ENCODE measurements at places on chromosomes 5 and 9.
A peak's percentile ranks its signal among the peaks of the same experiment; 100 is the strongest.

- no peak for DNase-seq
Observed at GRCh38 chr5:11212706-11213105, 451.7 kb upstream of the DAP start.

GRCh38 chr5:181222630-181223057 is 437 bp upstream of the TRIM41 start:
- DNase-seq: no peak

DNA sequence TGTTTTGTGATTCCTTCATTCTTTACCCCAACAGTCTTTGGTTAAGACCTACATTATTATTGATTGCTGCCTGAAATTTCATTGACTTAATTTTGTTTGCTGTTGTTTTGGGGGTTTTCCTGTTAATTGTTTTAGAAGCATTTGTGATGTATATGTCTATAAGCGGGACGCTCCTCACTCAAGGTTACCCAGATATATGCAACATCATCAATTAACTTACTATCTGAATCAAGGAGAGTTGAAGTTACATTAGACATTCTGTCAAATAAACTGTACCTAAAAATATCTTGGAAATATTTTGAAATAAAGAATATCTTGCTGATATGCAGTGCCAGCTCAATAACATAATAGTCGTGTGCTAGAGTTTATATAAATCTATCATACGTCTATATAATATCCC is 125.9 kb upstream of the CDH18 start:
- DNase-seq: no peak

DNA sequence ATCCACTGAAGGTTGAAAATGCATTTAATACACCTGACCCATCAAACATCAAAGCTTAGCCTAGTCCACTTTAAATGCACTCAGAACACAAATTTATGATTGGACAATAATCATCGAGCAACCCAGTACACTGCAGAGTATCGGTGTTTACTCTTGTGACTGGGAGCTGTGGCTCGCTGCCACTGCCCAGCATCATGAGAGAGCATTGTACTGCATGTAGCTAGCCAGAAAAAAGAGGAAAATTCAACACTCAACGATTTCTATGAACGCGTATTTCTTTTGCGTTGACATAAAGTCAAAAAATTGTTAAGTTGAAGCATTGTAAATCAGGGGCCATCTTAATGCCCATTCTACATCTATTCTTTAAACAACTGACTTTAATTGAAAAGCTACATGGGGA is 95.1 kb upstream of the CD180 start:
- DNase-seq: no peak

GRCh38 chr5:126009566-126009965 is 413.6 kb upstream of the GRAMD2B start:
- DNase-seq: no peak

DNA sequence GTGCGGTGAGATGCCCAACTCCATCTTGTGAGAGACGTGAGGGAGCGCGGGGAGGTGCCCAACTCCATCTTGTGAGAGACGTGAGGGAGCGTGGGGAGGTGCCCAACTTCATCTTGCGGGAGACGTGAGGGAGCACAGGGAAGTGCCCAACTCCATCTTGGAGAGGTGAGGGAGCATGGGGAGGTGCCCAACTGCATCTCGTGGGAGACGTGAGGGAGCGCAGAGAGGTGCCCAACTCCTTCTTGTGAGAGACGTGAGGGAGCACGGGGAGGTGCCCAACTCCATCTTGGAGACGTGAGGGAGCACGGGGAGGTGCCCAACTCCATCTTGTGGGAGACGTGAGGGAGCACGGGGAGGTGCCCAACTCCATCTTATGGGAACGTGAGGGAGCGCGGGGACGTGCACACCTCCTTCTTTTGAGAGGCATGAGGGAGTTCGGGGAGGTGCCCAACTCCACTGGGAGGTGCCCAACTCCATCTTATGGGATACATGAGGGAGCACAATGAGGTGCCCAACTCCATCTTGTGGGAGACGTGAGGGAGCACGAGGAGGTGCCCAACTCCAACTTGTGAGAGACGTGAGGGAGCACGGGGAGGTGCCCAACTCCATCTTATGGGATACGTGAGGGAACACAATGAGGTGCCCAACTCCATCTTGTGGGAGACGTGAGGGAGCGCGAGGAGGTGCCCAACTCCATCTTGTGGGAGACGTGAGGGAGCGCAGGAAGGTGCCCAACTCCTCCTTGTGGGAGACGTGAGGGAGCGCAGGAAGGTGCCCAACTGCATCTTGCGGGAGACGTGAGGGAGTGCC is 235.4 kb downstream of the CACNA1B start:
- no peak for DNase-seq

GRCh38 chr9:71681708-71682272 is 86.5 kb downstream of the CEMIP2 start:
- DNase-seq: no peak

DNA sequence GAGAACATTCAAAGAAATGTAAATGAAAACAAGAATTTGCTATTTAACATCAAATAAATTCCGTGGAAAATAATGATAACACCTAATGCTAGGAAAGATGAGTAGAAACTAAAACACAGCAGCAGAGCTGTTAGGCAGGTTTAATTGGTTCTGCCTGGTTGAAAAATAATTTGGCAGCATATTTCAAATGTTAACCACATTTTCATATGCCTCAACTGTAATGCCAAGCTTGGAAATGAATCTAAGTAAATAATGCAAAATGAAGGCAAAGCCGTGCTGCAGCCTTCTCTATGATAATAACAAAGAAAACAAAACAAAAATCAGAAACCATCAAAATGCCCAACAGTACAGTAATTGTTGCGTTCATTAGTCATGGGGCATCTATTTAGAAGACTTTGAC is 79.9 kb upstream of the MSX2 start:
- DNase-seq: no peak

GRCh38 chr5:83554686-83555085 is 83.1 kb downstream of the VCAN start:
- DNase-seq: no peak

GRCh38 chr5:7745882-7746610 is 104.9 kb downstream of the CFAP90 start:
- peak; percentile 75 for DNase-seq

GRCh38 chr5:160835376-160835775 is 16.6 kb downstream of the ATP10B start:
- no peak for DNase-seq

DNA sequence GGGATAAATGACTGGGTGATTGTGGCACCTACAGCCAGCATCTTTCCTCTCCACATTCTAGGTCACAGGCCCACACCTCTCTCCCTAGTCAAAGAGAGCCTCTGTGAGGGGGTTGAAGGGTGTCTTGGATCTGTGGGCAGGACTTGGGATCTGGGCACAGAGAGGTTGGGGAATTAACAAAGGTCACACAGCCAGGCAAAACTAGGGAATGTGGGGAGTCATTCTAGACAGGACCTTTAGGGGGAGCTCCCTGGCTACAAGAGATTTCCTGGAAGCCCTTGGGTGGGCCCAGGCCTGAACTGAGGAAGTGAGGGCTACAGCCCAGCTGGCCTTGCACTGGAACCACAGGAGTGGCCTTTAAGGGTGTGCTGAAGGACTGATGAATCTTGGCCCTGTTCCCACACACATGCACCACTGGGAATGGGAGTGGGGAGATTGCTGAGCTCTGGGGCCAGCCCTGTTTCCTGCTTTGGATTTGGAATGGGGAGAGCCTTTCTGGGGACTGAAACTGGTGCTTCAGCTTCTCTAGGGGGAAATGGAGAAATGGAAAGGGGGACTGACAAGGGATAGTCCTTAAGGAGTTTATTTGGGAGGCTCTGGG is 12.4 kb upstream of the CXXC5 start:
- DNase-seq: peak; percentile 15

- peak; percentile 61 for DNase-seq
Observed at GRCh38 chr5:41924872-41925554, at the start of gene FBXO4. FBXO4 (plus strand) TSS chr5:41925281; CDS start chr5:41925310, 29 bp downstream.

DNA sequence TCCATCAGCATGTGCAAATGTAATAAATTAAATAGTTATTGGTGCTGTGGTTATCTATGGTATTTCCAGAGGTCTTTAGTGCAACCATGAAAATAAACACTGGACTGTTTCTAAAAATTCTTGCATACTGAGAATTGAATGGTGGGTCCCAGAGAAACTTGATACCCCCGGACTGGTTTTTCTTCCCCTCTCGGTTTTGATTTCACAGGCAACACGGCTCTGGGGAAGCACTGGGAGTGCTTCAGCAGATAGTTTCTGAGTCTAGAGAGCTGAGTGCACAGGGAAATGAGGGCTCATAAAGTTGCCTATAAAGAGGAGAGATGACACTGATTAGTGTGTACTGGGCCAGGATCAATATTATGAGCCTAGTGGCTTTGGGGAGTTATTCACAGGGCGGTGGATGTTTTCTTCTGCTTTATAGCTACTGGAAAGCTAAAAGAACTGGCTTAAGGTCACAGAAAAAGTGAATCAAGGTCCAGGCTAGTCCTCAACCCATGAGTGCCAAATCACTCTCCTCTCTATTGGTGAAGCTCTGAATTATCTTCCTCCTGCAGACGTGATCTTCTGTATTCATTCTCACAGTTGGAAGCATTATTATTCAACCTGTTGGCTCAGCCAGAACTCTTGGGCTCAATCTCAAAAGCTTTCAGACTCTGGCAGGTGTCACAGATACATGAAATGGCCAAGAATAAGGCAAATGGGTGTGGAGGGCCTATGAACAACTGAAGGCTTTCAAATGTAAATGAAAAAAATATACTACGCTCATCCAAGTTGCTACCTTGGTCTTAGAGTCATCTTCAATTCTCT is 170.2 kb upstream of the HMHB1 start:
- no peak for DNase-seq

DNA sequence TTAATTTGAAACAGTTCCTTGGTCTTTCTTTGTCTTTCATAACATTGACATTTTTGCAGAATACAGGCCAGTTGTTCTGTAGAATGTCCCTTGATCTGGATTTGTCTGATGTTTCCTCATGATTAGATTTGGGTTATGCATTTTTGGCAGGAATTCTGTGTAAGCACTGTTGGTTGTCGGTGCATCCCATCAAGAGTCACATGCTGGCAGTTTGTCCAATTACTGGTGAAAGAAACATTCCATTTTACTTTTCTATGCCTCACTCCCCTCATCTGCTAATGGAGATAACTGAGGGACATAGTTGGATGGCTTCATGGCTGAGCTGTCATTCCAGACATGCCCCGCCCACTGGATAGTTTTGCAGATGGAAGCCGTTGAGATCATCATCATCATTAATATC is 7.6 kb upstream of the ZNF618 start:
- DNase-seq: no peak

- no peak for DNase-seq
Observed at GRCh38 chr9:71909887-71910649, 925 bp downstream of the ABHD17B start.

GRCh38 chr9:8491563-8491962 is 692.0 kb upstream of the DMAC1 start:
- DNase-seq: no peak

DNA sequence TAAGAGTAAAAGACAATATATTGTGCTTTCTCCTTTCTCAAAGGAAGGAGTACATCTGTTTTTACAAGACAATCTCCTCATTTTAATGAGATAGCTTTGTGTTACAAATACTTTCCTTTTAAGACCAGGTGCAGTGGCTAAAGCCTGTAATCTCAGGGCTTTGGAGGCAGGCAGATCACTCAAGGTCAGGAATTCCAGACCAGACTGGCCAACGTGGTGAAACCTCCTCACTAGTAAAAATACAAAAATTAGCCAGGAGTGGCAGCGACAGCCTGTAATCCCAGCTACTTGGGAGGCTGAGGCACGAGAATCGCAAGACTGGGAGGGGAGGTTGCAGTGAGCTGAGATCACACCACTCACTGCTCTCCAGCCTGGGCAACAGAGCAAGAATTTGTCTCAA is 11.8 kb downstream of the TMEM161B start:
- DNase-seq: no peak

DNA sequence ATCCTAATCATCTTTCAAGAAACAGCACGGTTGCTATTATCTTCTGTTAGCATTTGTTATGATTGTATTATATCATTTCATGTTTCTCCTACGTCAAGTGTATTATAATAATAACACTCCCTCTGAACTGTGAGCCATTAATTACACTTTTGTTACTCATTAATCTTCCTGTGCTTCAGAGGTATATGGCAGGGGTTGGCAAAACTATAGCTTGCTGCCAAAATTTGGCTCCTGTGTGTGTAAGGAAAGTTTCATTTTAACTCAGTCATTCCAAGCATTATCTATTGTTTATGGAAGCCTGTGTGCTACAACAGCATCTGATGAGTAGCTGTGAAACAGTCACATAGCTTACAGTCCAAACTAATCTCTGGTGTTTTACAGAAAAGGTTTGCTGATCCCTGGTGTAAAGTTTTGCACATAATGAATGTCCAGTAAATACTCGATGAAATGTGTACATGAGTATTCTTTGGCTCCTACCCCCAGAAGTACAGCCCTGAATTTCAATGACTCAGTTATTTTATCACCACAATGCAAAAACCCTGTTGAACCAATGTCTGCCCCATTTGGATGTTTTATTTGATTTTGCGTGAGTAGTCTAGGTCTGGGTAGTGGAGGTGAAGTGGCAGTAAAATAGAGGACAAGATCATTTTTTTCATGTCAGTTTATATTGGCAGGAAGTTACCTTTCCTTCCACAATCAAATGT is 648.2 kb downstream of the MAT2B start:
- no peak for DNase-seq

DNA sequence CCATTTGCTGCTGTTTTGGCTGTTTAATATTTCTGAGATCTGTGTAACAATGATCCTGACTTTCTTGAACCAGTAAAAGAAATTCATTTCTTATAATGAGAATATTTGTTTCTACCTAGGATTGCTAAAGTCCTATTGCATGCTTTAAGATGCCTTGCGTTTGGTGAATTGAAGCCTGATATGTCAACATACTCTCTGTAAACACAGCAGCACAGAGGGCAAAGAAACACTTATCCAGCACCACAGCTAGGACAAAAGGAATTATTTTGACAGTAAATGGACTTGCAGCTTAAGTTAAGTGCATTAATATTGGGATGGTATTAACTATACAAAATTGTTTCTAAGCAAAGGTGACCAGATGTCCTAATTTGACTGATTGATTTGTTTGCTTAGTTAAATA is 2031.2 kb upstream of the CDH6 start:
- no peak for DNase-seq

DNA sequence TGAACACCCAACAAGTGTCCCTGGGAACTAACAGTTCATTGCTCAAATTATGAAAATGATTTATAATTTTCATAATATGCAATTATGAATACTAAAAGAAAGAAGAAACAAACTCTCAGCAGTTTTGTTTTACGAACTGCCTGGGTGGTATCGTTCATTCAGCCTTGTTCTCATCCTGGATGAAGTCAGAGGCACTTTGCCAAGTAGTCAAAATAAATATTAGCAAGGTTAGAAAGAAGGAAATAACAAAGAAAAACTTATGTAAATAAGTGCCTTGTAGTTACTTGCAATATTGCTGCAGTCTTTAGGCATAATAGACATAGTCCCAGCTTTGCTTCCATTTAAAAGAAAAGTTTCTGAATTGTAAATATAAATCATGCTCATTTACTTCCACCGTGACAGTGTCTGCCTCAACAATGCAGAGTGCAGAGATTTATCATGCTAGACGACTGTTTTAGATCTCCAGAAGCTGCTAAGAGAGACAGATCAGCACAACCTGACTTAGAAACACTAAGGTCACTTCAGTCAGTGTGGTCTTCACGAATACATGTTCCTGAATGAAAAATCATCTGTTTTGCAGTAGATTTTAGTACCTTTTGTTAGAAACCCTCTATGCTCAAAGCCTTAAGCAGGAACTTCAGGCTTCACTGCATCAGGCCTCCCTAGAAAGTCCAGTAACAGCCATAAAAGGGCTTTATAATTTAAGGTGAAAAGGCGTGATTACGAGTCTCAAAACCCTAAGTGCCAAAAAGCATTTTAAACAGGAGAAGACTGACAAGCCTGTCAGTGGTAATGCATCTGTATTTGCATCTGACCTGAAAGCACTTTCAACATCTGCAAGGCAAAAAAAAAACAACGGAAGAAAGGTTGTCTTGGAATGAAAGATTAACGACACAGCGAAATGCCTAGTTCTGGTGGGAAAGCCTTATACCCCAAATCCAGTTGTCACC is 92.1 kb downstream of the TMEM167A start:
- no peak for DNase-seq

All from NCI-H1694 (cell line).